Skeletal muscle cell (primary cell): ENCODE measurements at places on chromosomes 6 and 20.

GRCh38 chr20:58956078-58956477 lies 25.0 kb upstream of the NELFCD start:
- no peak for DNase-seq

DNA sequence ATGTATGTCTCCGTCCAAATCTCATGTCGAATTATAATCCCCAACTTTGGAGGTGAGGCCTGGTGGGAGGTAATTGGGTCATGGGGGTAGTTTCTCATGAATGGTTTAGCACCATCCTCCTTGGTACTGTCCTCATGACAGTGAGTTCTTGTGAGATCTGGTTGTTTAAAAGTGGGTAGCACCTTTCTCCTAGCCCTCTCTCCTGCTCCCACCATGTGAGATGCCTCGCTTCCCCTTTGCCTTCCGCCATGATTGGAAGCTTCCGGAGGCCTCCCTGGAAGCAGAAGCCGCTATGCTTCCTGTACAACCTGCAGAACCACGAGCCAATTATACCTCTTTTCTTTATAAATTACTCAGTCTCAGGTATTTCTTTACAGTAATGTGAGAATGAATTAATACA lies 123.1 kb downstream of the FYN start:
- DNase-seq: no peak

DNA sequence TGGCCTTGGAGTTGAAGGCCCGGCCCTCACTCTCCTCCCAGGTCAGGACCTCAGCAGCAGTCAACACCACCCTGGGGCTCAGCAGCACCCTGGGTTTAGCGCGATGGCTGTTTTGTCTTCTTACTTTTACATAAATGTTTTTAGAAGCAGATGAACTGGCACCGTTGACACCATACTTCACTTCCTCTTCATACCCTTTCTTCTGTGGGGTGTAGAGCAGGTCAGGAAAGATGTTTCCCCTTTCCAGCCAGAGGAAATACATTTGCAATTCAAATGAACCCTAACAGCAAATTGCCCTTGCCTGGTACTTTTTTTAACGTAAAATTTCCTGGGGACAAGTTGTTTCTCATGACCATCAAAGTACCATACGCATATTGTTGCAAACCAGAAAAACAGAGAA lies 54.7 kb upstream of the SNX9 start:
- DNase-seq: no peak

- no peak for DNase-seq
Observed at GRCh38 chr6:141580131-141580530, 552.6 kb upstream of the GJE1 start.
